ENCODE measurements at places on chromosomes 13 and 19. TPM values are rescaled to one million over a fixed set of nuclear protein-coding genes. Genes with fewer than 3 reads are reported as not detected.

The FBXO27 gene
- polyA plus RNA-seq, result 0.50 TPM

The MUC16 gene
- not detected for polyA plus RNA-seq

The CHAMP1 gene
- 33.8 TPM for polyA plus RNA-seq

The PSG6 gene
- polyA plus RNA-seq, result not detected

GRCh38 chr19:3698386-3698950 lies 1.8 kb downstream of the PIP5K1C start:
- peak; percentile 28 for DNase-seq
